ENCODE measurements at places on chromosomes 5 and 9.

DNA sequence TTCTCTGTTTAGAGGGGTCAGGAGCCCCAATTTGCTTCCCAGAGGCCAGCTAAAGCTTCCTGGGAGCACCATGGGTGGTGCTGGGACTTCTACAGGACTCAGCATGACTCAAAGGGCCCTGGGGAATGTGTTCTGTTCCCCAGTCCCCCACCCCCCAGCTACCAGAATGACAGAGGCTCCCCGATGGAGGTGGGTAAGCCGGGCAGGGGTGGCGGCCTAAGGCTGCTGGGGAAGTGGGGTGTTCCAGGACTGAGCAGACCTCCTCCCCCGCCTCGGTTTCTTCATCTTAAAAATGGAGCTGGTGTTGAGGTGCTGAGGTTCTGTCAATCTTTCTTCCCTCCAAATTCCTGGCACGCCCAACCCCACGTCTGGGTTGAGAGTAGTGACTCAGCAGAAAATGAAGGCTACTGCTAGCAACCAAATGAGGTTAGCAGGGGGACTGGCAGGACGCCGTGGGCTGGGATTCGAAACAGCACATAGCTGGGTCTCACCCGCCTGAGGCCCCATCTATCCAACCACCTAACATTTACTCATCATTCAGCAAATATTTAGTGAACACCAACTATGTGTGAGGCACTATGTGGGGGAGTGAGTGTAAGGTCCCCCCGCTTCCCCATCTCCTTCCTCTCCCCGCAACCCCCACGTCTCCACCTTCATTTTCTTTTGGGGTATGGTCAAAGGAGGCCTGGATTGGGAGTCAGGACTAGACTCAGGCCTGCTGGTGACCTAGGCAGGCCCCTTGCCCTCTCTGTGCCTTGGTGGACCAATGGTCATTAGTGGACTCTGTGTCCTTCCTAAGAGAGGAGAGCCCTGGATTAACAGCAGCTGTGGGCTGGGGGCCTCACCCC lies 50.2 kb downstream of the C9orf50 start:
- DNase-seq, result no peak

- no peak for DNase-seq
These were observed 168.1 kb downstream of the ATPSCKMT start for GRCh38 chr5:10081584-10081983.

GRCh38 chr5:92081958-92082712 lies 699.0 kb upstream of the ARRDC3 start:
- DNase-seq, result no peak

- DNase-seq, result no peak
These were observed 764 bp upstream of the VDAC1 start for GRCh38 chr5:134005417-134006061.

- no peak for DNase-seq
These were observed 693.8 kb downstream of the DNAH5 start for GRCh38 chr5:13250464-13251291.

- no peak for DNase-seq
These were observed 24.9 kb downstream of the TENT2 start for GRCh38 chr5:79636981-79637733.

DNA sequence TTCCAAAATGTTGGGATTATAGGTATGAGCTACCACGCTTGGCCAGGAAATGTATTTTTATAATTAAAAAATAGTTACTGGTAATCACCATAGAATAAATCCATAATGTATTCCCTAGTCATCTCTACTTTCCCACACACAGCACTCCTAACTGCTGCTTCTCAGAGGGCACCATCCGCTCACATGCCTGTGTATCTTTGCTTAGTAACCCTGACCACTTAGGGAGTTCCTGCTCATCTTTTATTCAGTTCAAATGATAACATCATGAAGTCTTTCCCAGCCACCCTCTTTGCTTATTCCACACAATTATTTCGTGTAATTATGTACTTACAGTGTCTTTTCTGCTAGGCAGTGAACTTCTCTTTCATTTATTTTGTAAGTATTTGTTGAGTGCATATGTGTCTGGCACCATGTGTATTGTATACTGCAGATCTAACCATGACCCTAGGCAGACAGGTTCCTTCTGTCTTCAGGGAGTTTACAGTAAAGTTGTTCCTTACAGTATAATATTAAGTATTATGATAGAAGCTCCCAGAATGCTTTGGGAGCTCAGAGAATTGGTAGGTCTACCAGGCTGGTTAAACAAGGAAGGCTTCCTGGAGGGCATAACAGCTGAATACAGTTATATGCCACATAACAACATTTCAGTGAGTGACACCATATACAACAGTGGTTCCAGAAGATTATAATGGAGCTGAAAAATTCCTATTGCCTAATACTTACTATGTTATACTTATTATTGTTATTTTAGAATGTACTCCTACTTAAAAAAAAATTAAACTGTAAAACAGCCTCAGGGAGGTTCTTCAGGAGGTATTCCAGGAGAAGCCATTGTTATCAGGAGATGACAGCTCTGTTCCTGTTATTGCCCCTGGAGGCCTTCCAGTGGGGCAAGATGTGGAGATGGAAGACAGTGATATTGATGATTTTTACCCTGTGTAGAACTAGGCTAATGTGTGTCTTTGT lies 39.2 kb downstream of the DCAF10 start:
- no peak for DNase-seq

- DNase-seq, result no peak
These were observed 76.8 kb downstream of the MVB12B start for GRCh38 chr9:126403397-126403796.

DNA sequence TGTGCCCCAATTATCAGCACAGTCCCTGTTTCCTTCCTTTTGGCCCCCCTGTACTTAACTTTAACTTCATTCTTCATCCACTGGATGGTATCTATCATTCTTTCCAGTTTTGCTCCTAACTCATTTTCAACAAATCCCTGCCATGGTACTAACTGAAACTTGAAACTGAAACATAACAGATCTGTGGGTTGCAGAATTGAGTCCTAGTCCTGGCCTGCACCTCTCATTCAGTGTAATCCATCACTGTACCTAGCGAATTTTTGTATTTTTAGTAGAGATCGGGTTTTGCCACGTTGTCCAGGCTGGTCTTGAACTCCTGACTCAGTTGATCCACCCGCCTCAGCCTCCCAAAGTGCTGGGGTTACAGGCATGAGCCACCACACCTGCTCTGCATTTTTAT lies 15.3 kb upstream of the PIK3R1 start:
- no peak for DNase-seq

GRCh38 chr5:120778491-120779484 lies 314.7 kb downstream of the PRR16 start:
- no peak for DNase-seq

DNA sequence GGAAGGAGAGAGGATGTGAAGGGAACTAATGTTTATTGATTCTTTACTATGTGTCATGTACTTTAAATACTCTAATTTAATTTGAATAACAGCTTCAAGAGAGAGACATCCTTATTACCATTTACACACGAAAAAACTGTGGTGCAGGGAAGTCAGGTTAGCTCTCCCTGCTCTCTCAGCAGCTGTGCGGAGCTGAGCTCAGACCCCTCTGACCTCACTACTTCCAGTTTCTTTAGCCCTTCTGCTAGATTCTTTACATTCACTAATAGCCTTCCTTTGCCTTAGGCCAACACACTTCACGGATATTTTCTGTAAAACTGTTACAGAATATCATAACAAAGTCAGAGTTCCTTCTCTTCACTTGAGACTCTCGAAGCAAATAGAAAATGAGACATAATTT lies 131.3 kb upstream of the ARRDC3 start:
- no peak for DNase-seq

DNA sequence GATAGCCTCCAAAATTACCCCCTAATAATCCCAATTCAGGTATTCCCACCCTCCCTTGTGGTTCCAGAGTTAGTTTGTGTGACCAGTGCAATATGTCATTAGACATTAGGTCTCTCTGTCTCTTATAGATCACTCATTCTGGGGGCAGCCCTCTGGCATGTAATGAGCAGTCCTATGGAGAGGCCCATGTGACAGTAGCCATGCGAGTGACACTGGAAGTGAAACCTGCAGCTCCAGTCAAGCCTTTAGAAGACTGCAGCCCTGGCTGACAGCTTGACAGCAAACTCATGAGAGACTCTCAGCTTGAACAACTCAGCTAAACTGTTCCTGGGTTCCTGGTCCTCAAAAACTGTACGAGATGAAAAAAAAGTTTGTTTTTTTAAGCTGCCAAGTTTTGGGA lies 54.0 kb upstream of the HSPB3 start:
- DNase-seq, result no peak

DNA sequence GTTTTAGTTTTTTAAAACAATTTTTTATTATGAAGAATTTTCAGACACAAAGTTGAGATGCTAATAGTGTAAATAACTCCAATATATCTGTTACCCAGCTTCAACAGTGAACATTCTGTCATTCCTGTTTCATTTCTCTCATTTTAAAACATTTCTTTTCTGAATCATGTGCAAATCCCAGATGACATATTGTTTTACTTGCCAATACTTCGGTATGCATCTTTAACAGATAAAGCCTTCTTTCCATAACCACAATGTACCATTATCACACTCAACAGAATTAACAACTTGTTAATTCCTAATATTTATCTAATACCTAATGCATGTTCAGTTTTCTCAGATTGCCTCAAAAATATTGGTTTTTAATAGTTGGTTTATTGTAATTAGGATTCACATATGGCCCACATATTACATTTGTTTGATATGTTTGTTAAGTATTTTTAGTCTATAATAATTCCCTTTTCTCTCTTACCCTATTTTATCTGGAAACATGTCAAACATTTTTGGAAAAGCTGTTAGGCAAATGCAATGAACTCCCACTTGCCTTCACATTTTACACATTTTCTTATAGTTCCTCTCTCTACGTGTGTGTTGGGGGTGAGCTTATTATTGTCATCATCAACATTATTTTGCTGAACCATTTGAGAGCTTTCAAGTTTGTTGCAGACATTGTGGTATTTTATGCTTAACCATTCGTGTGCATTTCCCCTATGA lies 58.7 kb upstream of the ANKRD55 start:
- no peak for DNase-seq

DNA sequence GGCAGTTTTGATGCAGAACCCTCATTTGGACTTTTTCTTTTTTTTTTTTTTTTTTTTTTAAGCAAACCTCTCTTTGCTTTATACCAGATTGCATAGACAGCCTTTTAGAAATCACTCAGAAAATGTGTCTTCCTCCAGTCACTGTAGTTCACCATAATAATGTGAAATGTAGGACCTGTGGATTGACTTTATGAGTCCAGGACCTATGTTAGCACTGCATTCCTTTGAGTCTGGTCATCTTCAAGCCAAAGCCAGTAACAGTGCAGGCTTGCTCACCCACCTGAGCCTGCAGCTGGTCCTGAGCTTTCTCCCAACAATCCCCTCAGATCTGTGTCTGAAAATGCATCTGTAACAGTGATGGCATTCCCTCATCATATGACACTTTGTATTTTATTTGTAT lies 110.7 kb upstream of the NFIL3 start:
- no peak for DNase-seq

DNA sequence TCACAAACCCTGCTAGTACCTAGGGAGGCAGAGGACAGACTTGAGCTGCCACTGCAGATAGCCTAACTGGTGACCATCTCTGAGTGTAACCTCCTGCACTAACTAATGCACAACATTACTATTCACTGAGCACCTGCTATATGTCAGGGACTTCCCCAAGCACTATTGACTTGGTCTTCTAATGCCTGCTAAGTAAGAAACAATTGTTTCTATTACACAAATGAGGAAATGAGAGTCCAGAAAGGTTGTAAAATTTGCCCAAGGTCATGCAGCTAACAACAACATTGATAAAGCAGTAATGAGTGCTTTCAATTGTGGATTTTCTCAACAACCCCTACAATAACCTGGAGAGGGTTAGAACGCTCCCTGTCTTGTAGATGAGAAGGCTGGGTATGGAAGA lies 183.7 kb downstream of the ZNF462 start:
- DNase-seq, result no peak

DNA sequence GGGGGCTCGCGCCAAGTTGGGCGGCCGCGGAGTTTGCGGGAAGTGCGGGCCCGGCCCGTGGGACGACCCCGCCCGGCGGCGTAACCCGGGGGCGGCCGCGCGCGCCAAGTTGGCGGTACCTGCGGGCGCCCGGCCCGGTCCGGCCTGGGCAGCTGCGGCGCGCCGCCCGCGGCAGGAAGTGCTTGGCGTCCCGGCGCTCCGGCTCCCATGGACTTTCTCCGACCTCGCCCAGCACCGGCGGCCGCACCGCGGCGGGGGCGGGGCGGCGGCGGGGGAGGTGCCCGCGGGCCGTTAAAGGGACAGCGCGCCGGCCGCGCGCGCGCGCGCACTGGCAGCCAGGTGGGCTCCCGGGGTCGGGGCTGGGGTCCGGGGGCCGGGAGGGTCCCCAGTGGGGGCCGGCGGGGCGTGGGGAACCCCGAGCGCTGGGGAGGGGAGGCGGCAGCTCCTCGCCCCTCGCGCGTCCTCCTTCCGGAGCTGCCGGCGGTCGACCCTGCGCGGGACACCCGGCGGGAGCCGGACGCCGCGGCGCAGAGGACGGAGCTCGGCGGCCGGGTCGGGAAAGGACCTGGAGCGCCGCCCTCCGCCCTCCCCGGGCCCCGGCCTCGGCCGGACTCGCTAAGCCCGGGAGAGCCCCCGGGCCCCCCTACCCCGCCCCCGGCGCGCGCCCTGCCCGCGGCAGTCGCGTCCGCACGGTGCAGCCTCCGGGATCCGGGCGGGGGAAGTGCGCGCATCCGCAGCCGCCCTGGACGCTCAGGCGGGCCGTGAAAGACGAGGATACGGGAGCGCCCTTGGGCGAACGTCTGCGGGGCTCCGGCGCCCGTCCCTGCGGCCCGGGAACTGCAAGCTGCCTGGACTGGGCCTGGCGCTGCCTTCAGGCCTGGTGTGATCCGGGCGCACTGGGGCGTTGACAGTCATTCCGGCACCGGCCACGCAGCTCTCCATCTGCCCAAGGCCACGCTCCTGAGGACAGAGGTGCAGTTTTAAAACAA lies at the start of gene NACC2:
Gene NACC2 (minus strand): TSS at position 220 of the 989 bp plus-strand sequence. CDS start 44,768 bp downstream, outside the sequence.
- no peak for DNase-seq

- no peak for DNase-seq
These were observed 512.9 kb upstream of the PTGER4 start for GRCh38 chr5:40166802-40167201.
